ENCODE measurements at places on chromosomes 2 and 18.

DNA sequence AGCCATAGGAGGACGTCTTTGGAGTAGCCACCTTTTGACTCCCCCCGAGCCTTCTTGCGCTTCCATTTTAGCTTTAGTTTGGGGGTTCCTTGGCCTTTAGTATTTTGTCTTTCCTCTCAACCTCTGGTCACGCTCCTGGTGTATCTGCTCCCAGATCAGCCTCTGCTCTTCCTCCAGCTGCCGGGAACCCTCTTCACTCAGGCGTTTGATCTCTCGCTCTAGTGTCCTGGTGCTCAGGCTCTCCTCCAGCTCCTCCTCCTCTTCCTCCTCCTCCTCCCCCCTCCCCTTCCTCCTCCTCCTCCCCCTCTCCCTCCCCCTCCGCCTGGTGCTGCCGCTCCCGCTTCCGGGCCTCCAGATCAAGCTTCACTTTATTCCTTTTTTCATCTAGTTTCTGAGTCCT, 1082.3 kb upstream of the TMEFF2 start:
- no peak overlapping the region for H3K27ac ChIP-seq
- H3K4me3 ChIP-seq: no peak overlapping the region
- H3K36me3 ChIP-seq: no peaks in the 10 kb centered on the region
- no peaks in the 10 kb centered on the region for H3K27me3 ChIP-seq
- no peak for DNase-seq

GRCh38 chr2:160076914-160077313, 14.5 kb upstream of the PLA2R1 start:
- no peaks in the 10 kb centered on the region for H3K27me3 ChIP-seq
- H3K36me3 ChIP-seq: no peaks in the 10 kb centered on the region
- no peak overlapping the region for H3K27ac ChIP-seq
- no peaks in the 10 kb centered on the region for H3K4me1 ChIP-seq

GRCh38 chr2:237799060-237799428, 465 bp downstream of the RBM44 start:
- H3K4me1 ChIP-seq: no peaks in the 10 kb centered on the region
- DNase-seq: no peak
- peaks cover 4% of the 10 kb centered on the region for H3K27me3 ChIP-seq
- H3K36me3 ChIP-seq: no peaks in the 10 kb centered on the region
- H3K27ac ChIP-seq: no peak overlapping the region

DNA sequence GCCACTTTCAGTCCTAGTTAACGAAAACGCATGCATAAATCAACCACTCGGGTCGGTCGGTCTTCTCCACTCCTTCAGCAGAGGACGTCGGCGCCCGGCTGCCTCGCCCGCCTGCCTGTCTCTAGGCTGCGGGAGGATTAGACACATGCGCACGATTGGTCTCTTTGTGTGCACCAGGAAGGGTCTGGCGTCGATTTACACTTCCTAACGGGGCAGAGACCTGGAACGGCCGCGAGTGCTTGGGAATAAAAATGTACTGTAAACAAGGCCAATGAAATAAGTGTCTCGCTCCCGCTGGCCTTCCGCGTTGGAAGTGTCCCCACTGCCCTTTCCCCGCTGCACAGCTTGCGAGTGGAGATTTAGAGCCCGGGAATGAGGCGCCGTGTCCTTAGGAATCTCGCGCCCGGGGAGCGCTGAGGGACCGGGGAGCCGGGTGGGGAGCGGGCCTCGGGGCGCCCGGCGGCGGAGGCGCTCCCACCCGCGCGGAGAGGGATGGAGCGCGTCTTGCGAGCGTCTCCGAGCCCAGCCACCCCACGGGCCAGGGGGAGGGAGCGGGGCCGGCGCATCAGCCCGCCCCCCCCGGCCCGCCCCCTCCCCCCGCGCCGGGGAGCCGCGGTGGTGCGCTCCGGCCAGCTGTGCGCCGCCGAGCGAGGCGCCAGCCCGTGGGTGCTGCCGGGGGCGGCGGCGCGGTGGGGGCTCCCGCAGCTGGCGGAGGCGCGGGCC, at the start of gene DOK6:
Gene DOK6, plus strand, starts transcription at position 636 of the 723 bp plus-strand sequence.
- no peaks in the 10 kb centered on the region for H3K36me3 ChIP-seq
- H3K27me3 ChIP-seq: no peaks in the 10 kb centered on the region
- H3K27ac ChIP-seq: peak within 1 kb of the TSS; percentile 77
- DNase-seq: peak; percentile 84
- peak within 1 kb of the TSS; percentile 71 for H3K4me3 ChIP-seq

- H3K27ac ChIP-seq: no peak overlapping the region
- H3K4me1 ChIP-seq: no peaks in the 10 kb centered on the region
- no peak for DNase-seq
- H3K27me3 ChIP-seq: 0 out of 3 replicates have a peak, but pooled peaks cover 6% of the 10 kb centered on the region
Observed at GRCh38 chr2:29691391-29691950, 229.9 kb downstream of the ALK start.

- no peaks in the 10 kb centered on the region for H3K27me3 ChIP-seq
- no peaks in the 10 kb centered on the region for H3K36me3 ChIP-seq
- 0 out of 2 replicates have a peak within 1 kb of the TSS, but pooled peaks have one; percentile 7 for H3K4me3 ChIP-seq
- H3K27ac ChIP-seq: no peak within 1 kb of the TSS
- H3K4me1 ChIP-seq: no peaks in the 10 kb centered on the region
- no peak for DNase-seq
Observed at GRCh38 chr18:6729247-6730091, at the start of gene ARHGAP28. TSS of gene ARHGAP28 (plus strand) at chr18:6729716. CDS start at chr18:6729822, 106 bp downstream.

GRCh38 chr2:62036761-62037250, 131.3 kb downstream of the COMMD1 start:
- DNase-seq: no peak
- H3K27ac ChIP-seq: no peak overlapping the region
- no peaks in the 10 kb centered on the region for H3K36me3 ChIP-seq
- H3K4me3 ChIP-seq: no peak overlapping the region
- H3K27me3 ChIP-seq: no peaks in the 10 kb centered on the region
- peaks cover 6% of the 10 kb centered on the region for H3K4me1 ChIP-seq

DNA sequence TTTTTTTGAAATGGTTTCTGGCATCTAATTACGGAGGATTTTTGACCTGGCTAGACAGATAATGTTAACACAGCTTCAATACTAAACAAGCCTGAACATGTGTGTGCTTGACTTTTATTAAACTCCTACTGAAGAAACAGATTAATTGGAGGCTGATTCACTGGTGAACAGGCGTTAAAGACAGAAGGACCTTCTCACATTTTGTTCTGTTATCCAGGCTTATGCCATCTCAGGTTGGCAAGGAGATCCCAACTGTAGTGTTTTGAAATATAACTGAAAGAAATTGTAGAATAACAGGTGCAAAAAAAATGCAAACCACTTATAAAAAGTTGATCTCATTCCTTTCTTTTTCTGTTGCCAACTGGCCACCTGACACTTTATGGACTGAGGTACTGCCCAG, 269.6 kb downstream of the ARHGAP15 start:
- no peak overlapping the region for H3K27ac ChIP-seq
- no peak overlapping the region for H3K4me3 ChIP-seq
- no peak for DNase-seq
- H3K36me3 ChIP-seq: no peaks in the 10 kb centered on the region
- no peaks in the 10 kb centered on the region for H3K27me3 ChIP-seq

DNA sequence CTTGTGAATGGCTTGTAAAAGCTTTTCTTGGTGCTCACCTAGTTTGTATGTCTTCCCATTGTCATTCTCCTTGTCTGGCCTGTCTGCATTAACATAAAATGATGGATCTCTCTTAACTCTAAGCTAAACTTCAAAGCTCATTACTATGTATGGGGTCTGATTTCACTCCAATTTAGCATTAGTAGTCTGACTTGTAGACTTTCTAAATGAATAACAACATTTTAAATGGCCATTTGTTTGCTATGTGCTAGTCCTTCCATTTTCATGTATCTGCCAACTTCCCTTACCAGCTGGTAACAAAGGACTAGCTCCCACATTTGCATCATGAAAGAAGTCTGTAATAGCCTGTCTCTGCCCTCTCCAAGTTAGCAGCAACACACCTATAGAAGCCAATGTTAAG, 324.2 kb upstream of the RGPD4 start:
- no peaks in the 10 kb centered on the region for H3K27me3 ChIP-seq
- H3K36me3 ChIP-seq: no peaks in the 10 kb centered on the region
- H3K4me1 ChIP-seq: no peaks in the 10 kb centered on the region
- H3K4me3 ChIP-seq: no peak overlapping the region

GRCh38 chr18:49459404-49460171, 857 bp downstream of the DYM start:
- H3K27me3 ChIP-seq: no peaks in the 10 kb centered on the region
- peak overlapping the region; percentile 80 for H3K27ac ChIP-seq
- peaks cover 55% of the 10 kb centered on the region for H3K4me1 ChIP-seq
- DNase-seq: no peak

DNA sequence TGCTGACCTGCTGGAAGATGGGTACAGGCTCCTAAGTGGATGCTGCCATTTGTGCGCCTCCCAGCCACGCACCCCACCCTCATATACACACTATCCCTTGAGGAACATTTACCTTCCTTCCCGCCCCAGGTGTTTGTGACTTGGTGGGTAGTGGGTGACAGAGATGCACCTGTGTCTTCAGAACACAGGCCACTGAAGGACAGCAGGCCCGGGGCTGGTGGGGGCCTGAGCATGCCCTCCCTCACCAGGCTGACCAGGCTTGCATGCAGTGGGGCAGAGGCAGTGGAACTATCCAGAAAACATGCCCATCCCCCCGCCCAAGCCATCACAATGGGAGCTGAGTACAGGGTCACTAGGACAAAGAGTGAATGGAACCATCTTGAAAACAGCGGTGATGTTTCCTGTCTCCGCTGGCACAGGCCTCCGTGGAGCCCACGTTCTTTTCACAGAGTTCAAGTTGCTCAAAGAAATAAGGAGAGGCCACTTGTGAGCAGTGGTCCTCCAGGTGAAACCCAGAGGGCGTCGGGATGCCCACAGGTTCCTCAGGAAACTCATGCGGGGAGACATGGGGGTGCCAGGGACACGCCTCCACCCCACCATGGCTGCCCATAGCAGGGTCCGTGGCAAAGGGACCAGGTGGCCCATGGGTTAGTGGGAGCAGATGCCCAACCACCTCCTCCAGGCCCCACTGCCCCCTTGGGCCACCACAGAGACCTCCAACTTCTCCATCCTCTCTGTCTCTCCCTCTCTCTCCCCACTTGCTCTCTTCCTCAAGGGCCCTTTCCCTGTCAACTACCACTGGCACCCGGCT, 90.9 kb downstream of the MALT1 start:
- peaks cover 52% of the 10 kb centered on the region for H3K4me1 ChIP-seq
- no peaks in the 10 kb centered on the region for H3K27me3 ChIP-seq
- DNase-seq: no peak
- no peak overlapping the region for H3K27ac ChIP-seq
- H3K4me3 ChIP-seq: no peak overlapping the region

DNA sequence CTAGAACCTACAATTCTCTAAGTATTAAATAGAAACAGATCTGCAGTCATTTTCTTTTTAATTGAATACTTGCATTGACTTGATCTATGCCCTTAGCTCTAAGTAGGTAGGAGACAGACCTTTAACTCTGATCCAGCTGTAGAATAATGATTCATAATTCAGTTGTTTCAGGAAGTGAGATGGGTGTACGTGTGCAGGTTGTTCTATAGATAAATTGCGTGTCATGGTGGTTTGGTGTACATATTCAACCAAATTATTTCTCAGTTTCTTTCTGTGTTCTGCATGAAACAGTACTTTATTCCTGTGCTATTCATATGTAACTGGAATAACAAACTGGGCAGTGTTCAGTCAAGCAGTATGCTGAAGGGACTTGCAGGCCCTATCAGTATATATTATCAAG, 34.3 kb upstream of the CD226 start:
- no peaks in the 10 kb centered on the region for H3K4me1 ChIP-seq
- H3K27ac ChIP-seq: no peak overlapping the region

GRCh38 chr2:186105016-186105724, 366.6 kb downstream of the FSIP2 start:
- H3K27ac ChIP-seq: no peak overlapping the region
- no peaks in the 10 kb centered on the region for H3K27me3 ChIP-seq
- no peak for DNase-seq
- peaks cover 21% of the 10 kb centered on the region for H3K4me1 ChIP-seq
- H3K36me3 ChIP-seq: no peaks in the 10 kb centered on the region
